ENCODE measurements at places on chromosomes 5 and 9. TPM values are rescaled to one million over a fixed set of nuclear protein-coding genes. Genes with fewer than 3 reads are reported as not detected.

- no peak for DNase-seq
Measured at GRCh38 chr9:133334161-133334560, 1.8 kb downstream of the SURF6 start.

DNA sequence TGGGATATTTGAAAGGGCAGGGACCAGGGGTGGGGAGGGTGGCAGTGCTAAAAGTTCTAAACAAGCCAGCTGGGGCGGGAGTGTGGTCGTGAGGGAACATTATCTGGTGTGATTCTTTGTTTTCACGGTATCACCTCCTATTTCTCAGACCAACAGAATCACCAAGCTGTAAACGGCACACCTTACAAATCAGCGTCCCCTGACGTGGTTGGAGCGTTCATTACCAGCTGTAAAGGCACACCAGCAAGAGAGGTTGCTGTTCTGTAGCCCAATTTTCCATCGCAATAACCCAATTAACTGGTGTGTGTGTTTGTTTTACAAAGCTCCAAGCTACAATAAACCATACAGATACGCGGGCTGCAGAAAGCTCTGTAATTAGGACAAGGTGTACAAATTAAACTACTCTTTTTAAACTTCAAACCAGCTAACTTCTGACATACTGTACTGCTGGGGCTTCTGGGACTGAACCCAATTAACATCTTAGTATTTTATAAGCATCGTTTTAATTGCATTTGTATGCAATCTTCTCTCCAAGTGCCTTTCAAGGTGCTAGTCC lies 303.6 kb upstream of the CLINT1 start:
- DNase-seq, result no peak

Gene IL31RA
- total RNA-seq, result 6.9 TPM

DNA sequence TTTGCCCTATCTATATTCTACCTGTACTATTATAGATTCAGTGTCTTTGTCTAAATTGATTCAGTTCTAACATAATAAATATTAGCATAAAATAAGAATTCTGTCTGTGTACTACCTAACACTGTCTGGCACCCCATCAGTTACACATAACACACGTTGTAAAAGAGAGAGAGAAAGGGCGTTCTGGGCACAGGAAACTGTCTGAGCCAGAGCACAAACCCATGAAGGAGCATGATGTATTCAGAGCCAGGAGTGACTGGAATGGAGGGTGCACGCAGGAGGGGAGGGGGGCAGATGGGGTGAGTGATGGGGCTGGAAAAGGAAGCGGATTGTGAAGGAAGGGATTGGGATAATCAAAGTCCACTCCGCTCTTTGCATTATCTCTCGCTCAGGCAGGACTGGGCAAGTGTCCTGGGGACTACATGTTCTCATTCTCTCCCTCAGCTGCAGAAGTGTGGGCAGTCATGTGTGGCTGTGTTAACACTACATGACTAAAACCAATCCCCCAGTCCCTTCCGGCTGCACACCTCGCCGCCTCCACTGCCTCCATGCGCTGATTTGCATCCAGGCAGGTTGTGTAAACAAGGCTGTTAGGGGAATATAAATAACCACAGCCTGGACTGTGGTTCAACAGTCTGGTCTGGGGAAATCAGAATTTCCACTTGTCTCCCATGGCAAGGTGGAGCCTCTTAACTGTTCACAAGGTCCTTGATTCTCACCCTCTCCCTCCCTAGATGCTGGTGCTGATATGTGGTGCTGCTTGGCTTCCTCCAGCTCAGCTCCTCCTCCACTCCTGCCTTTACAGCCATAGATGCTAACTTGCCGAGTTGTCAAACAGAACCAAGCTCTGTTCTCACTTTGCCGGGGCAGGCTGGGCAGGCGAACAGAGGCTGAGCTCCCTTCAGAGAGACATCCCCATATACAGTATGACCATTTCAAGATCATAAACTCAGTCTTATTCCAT lies 367.5 kb upstream of the BRINP1 start:
- DNase-seq, result no peak

- no peak for DNase-seq
Measured at GRCh38 chr5:42784132-42784531, 27.5 kb downstream of the CCDC152 start.

GRCh38 chr5:68710514-68710913 lies 383.3 kb upstream of the SLC30A5 start:
- no peak for DNase-seq

DNA sequence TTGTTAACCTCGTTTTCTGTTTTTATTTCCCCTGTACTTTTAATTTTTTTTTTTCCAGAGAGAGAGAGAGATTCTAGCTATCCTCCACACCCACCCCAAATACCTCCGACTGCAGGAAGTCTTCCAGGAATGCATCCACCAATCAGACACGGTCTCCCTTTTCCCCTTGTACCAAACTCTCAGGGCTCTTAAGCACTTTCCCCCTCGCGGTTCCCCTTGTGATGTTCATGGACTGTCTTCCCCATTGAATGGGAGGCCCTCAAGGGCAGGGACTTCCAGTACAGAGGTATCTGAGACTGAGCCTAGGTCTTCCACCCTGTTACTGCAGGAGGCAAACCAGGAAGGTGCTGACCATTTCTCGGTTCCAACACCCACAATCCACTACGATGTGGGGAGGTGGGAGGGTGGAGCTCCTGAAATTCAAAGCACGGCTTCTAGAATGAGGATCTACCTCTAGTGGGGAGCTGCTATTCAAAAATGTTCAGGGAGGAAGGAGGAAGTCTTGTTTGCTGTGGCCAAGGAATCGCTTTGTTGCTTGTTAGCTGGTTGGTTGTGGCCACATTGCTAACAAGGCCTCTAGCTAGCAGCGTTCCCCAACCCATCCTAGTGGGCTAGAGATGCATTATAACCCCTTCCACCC lies 37.5 kb upstream of the PTGS1 start:
- DNase-seq, result no peak

Gene ENTPD2
- not detected for total RNA-seq

Measured in HT1080 (cell line).